Stimulated activated CD8-positive, alpha-beta memory T cell treated with anti-CD3 and anti-CD28 coated beads, Interleukin-15, amount 100 ng/mL, for 24 hours (primary cell): ENCODE measurements at places on chromosomes 16 and 17.

GRCh38 chr16:48561960-48562393 is 48.0 kb downstream of the N4BP1 start:
- no peak for DNase-seq

DNA sequence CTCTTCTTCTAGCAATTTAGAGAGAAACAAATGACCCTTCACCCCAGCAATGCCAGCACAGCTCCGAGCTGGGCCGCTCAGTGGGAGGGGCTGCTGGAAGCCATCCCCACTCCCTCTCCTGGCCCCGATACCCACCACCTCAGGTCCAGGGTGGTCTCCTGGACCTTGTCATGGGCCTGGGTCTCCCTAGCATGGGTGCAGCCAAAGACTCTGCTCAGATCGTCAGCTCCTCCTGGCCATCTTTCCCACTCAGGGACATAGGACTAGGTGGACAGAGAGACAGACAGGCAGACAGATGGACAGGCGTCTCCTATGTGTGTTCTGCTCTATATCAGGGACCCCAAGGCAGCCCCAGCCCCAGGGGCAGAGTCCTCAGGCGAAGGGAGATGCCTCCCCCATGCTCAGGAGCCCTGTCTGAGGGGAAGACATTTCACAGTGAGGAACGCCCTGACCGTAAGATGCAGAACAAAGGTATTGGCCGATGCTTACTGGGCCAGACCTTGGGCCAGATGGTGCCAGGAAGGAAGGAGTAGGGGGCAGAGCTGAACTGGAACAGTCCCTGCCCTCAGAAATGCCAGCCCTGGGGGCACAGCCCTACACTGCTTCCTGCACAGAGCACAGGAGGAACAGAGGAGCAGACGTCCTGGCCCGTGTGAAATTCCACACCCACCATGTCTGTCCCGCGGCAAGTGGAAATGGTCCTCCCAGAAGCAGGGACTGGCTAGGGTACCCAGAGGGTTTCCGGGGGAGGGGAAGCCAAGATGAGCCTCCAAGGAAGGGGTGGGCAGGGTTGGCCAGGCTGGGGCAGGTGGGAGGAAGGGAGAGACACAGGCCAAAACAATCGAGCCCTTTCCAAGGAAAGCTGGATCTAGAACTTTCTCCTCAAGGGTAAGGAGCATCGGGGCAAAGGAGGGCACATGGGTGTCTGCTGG is 13.0 kb downstream of the PITPNM3 start:
- DNase-seq, result no peak

GRCh38 chr16:11316331-11317015 is 28.8 kb upstream of the RMI2 start:
- DNase-seq, result no peak

GRCh38 chr16:268141-269053 is 7.3 kb downstream of the RGS11 start:
- no peak for DNase-seq
